ENCODE measurements at places on chromosomes 7 and 10. TPM values are rescaled to one million over a fixed set of nuclear protein-coding genes. Genes with fewer than 3 reads are reported as not detected.

GRCh38 chr10:97683556-97684367 lies 3.3 kb downstream of the AVPI1 start:
- H3K27me3 ChIP-seq: no peaks in the 10 kb centered on the region
- peaks cover 76% of the 10 kb centered on the region for H3K4me1 ChIP-seq
- peak overlapping the region; percentile 77 for H3K4me3 ChIP-seq
- DNase-seq: no peak

- no peaks in the 10 kb centered on the region for H3K36me3 ChIP-seq
- no peaks in the 10 kb centered on the region for H3K27me3 ChIP-seq
- no peaks in the 10 kb centered on the region for H3K4me1 ChIP-seq
- no peak for DNase-seq
Observed at GRCh38 chr7:25437308-25437707, 209.0 kb upstream of the NPVF start.

DNA sequence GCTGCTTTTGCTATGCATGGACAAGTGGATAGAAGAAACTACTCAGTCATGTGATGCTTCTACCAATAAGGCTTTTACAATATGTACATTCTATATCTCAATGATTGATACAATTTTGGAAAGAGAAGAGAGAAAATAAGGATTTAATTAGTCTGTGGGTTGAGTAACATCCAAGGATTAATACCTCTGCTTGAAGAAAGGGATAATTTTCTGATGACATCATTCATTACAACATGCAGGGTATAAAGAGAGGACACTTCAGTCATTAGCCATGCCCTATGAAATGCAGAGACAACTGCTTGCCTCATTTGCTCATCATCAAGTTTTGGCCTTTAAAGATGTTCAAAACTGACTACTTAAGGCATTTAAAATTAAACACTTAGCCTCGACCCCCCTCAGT lies 237.3 kb downstream of the AHR start:
- H3K27me3 ChIP-seq: no peaks in the 10 kb centered on the region
- H3K36me3 ChIP-seq: no peaks in the 10 kb centered on the region
- H3K4me3 ChIP-seq: no peak overlapping the region
- H3K4me1 ChIP-seq: no peaks in the 10 kb centered on the region
- no peak overlapping the region for H3K27ac ChIP-seq

DNA sequence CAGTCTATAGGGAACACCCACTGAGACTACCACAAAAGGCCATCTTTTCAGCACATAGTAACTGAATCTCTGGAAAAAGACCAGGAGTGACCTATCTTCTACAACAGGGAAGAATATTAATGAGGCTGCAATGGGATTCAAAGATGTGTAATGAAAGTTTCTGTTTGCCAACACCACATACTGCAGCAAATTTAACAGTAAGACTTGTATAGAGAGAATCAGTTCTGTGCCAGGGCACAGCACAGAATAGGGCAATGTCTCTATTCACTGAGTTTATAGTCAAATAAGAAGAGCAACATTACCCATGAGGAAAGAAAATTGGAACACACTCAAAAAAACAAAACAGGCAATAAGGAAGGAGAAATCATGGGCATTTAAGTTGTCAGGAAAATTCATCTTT lies 91.4 kb upstream of the PTN start:
- no peak overlapping the region for H3K27ac ChIP-seq
- no peaks in the 10 kb centered on the region for H3K36me3 ChIP-seq
- no peak overlapping the region for H3K4me3 ChIP-seq
- DNase-seq: no peak

GRCh38 chr7:134174795-134175261 lies 47.7 kb downstream of the LRGUK start:
- no peak for DNase-seq
- H3K36me3 ChIP-seq: no peaks in the 10 kb centered on the region
- H3K4me1 ChIP-seq: no peaks in the 10 kb centered on the region
- no peaks in the 10 kb centered on the region for H3K27me3 ChIP-seq
- H3K27ac ChIP-seq: no peak overlapping the region

DNA sequence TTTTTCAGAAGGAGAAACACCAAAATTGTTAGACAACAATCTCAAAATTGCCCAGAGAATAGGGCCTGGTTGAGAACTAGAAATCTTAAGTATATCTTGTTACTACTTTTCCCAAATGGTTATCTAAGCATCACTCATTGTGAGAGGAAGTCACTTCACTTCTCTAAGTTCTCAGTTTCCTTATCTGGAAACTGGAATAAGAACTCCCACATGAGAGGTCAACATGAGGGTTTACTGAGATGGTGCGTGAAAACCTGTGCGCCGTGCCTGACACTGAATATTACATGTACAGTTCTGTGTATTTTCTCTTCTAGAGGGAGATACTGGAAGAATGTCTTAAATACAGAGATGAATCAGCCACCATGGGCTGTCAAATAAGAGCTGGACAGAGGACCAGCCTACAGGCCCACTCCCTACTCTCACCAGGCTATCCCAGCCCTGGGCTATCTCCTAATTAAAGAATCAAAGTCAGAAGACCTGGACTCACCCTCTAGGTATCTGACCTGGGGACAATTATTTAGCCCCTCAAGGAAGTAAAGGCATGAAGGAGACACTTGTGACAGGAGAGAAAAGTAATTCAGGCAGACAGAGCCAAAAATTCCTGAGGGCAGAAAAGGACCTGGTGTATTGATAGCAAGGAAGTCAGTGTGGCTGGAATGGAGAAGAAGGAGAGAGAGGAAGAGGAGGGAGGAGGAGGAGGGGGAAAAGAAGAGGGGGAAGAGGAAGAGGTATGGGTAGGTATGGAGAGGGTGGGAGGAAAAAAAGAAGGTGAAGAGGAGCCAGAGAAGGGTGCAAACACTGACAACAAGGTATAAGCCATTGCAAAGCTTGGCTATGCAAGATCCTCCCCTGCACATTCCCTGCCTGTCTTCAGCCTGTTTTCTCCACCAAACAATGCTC lies 44.9 kb downstream of the CCDC71L start:
- peaks cover 19% of the 10 kb centered on the region for H3K4me1 ChIP-seq
- no peak overlapping the region for H3K27ac ChIP-seq
- no peak overlapping the region for H3K4me3 ChIP-seq
- no peak for DNase-seq

GRCh38 chr7:51303142-51303525 lies 13.5 kb downstream of the COBL start:
- H3K4me1 ChIP-seq: peaks cover 32% of the 10 kb centered on the region
- no peak overlapping the region for H3K4me3 ChIP-seq
- H3K27ac ChIP-seq: peak overlapping the region; percentile 28
- H3K36me3 ChIP-seq: no peaks in the 10 kb centered on the region
- DNase-seq: peak; percentile 77

GRCh38 chr10:11806706-11807105 lies 16.4 kb upstream of the PROSER2 start:
- no peak overlapping the region for H3K27ac ChIP-seq
- no peak for DNase-seq
- H3K4me1 ChIP-seq: no peaks in the 10 kb centered on the region

GRCh38 chr10:86644794-86645445 lies 9.4 kb upstream of the OPN4 start:
- H3K27me3 ChIP-seq: no peaks in the 10 kb centered on the region
- no peaks in the 10 kb centered on the region for H3K36me3 ChIP-seq
- no peak overlapping the region for H3K4me3 ChIP-seq
- peak; percentile 88 for DNase-seq

ZNF804B gene
- total RNA-seq: not detected

PRPS1L1 gene
- not detected for total RNA-seq

RASA4B gene
- total RNA-seq: 22.1 TPM

Data from esophagus muscularis mucosa (tissue), 4 donors.